Tibial nerve (tissue), 4 donors: ENCODE measurements at places on chromosomes 2 and 18. TPM values are rescaled to one million over a fixed set of nuclear protein-coding genes. Genes with fewer than 3 reads are reported as not detected.
A peak's percentile ranks its signal among the peaks of the same experiment; 100 is the strongest.

- no peaks in the 10 kb centered on the region for H3K4me1 ChIP-seq
- no peak overlapping the region for H3K4me3 ChIP-seq
- no peak for DNase-seq
- H3K36me3 ChIP-seq, result no peaks in the 10 kb centered on the region
- no peak overlapping the region for H3K27ac ChIP-seq
Measured at GRCh38 chr2:120846406-120847095, 110.9 kb downstream of the GLI2 start.

DNA sequence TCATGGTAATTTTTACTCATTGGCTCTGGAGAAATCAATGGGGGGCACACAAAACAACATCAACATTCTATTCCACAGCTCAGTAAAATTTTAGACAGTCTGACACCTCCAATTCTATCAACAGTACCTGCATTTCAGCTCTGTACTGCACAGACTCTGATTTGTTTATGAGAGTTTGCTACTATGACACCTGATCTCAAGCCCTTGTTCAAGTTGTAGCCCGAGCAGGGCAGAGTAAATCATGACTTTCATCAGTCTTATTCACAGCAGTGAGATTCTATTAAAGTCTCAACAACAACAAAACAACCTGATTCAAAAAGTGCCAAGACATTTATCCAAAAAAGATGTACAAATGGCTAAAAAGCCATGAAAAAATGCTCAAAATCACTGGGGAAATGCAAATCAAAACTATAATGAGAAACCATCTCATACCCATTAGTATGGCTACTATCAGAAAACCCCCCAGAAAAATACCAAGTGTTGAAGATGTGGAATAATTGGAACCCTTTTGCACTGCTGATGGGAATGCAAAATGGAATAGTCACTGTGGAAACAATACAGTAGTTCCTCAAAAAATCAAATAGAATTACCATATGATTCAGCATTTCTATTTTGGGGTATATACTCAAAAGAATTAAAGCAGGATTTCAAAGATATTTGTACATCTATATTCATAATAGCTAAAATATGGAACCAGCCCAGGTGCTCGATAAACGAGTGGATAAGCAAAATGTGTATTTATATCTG, 71.7 kb upstream of the RBMS1 start:
- no peaks in the 10 kb centered on the region for H3K27me3 ChIP-seq
- H3K4me1 ChIP-seq, result no peaks in the 10 kb centered on the region
- no peak overlapping the region for H3K27ac ChIP-seq
- DNase-seq, result no peak
- H3K4me3 ChIP-seq, result no peak overlapping the region

GRCh38 chr2:233356546-233357308, 2.4 kb downstream of the DGKD start:
- H3K27ac ChIP-seq, result no peak overlapping the region
- H3K4me1 ChIP-seq, result peaks cover 40% of the 10 kb centered on the region
- H3K36me3 ChIP-seq, result no peaks in the 10 kb centered on the region
- no peaks in the 10 kb centered on the region for H3K27me3 ChIP-seq
- DNase-seq, result no peak
- H3K4me3 ChIP-seq, result no peak overlapping the region

- no peaks in the 10 kb centered on the region for H3K4me1 ChIP-seq
- no peak overlapping the region for H3K27ac ChIP-seq
- H3K27me3 ChIP-seq, result peaks cover 6% of the 10 kb centered on the region
- H3K36me3 ChIP-seq, result no peaks in the 10 kb centered on the region
- no peak overlapping the region for H3K4me3 ChIP-seq
- DNase-seq, result no peak
Measured at GRCh38 chr18:52348209-52348608, 8.2 kb downstream of the DCC start.

- no peak overlapping the region for H3K27ac ChIP-seq
- DNase-seq, result no peak
- no peaks in the 10 kb centered on the region for H3K27me3 ChIP-seq
- no peaks in the 10 kb centered on the region for H3K4me1 ChIP-seq
- no peaks in the 10 kb centered on the region for H3K36me3 ChIP-seq
- no peak overlapping the region for H3K4me3 ChIP-seq
Measured at GRCh38 chr18:61569176-61569892, 236.1 kb downstream of the CDH20 start.

DNA sequence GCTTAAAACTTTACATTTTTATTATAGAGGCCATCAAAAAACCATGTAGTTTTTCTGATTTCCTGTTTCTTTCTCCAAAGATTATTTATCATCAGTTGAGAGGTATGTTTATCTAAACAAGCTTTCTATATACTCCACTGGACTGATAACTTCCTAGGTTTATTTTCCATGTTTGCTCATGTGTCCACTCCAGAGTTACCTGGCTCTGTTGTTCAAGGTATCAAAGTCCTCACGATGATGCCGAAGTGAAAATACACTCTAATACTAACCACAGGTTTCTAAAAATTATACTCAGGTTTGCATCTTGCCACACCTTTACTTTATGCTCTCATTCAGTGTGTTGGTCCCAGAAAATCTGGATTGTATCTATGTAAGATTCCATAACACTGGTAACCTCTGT, 287.9 kb upstream of the GULP1 start:
- H3K4me3 ChIP-seq, result no peak overlapping the region
- no peak for DNase-seq
- H3K27ac ChIP-seq, result no peak overlapping the region
- no peaks in the 10 kb centered on the region for H3K36me3 ChIP-seq
- H3K4me1 ChIP-seq, result no peaks in the 10 kb centered on the region

DNA sequence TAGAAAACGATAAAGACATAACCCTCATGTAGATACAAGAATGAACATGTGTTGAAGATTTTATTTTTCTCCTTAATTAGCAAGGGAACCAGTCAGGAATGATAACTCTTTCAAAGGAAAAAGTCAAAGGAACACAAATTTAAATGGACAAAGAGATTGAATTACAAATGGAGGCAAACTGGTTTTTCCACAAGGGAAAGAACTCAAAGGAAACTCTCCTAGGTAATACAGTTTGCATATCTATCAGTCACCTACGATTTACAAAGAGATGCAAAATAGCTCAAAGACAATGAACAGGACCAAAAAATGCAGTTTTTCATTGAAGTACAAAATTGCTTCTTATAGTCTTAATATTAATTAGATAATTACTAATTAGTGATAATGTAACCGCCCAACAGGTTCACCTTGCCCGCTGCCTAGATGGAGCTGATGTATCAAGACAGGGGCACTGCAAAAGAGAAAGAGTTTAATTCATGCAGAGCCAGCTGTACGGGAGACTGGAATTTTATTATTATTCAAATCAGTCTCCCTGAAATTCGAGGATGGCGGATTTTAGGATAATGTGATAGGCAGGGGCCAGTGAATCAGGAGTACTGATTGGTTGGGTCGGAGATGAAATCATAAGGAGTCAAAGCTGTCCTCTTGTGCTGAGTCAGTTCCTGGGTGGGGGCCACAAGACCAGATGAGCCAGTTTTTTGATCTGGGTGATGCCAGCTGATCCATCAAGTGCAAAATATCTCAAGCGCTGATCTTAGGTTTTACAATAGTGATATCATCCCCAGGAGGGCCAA, 151.0 kb downstream of the TMEM17 start:
- no peaks in the 10 kb centered on the region for H3K27me3 ChIP-seq
- H3K4me1 ChIP-seq, result no peaks in the 10 kb centered on the region
- no peak overlapping the region for H3K4me3 ChIP-seq
- H3K27ac ChIP-seq, result no peak overlapping the region
- no peak for DNase-seq
- H3K36me3 ChIP-seq, result no peaks in the 10 kb centered on the region

- no peaks in the 10 kb centered on the region for H3K27me3 ChIP-seq
- peaks cover 29% of the 10 kb centered on the region for H3K36me3 ChIP-seq
- H3K27ac ChIP-seq, result no peak overlapping the region
Measured at GRCh38 chr2:144254342-144255235, 265.3 kb downstream of the ZEB2 start.

- H3K36me3 ChIP-seq, result no peaks in the 10 kb centered on the region
- no peaks in the 10 kb centered on the region for H3K27me3 ChIP-seq
- H3K4me3 ChIP-seq, result peak overlapping the region; percentile 87
- H3K27ac ChIP-seq, result no peak overlapping the region
- DNase-seq, result no peak
Measured at GRCh38 chr18:54359233-54359632, 1.5 kb downstream of the C18orf54 start.

- H3K4me1 ChIP-seq, result no peaks in the 10 kb centered on the region
- no peak overlapping the region for H3K4me3 ChIP-seq
- H3K36me3 ChIP-seq, result no peaks in the 10 kb centered on the region
- no peak overlapping the region for H3K27ac ChIP-seq
Measured at GRCh38 chr18:49621301-49621700, 59.4 kb downstream of the LIPG start.

TUBA3D gene
- total RNA-seq, result not detected

PROKR1 gene
- 0.63 TPM for total RNA-seq

CABYR gene
- 0.84 TPM for total RNA-seq

PRSS56 gene
- total RNA-seq, result not detected

TUBB8B gene
- not detected for total RNA-seq

CREG2 gene
- total RNA-seq, result not detected

ANKRD30B gene
- total RNA-seq, result 7.2 TPM
